ENCODE measurements at places on chromosomes 7 and 10. TPM values are rescaled to one million over a fixed set of nuclear protein-coding genes. Genes with fewer than 3 reads are reported as not detected.

- no peak for DNase-seq
Measured at GRCh38 chr7:34849163-34849960, 187.9 kb downstream of the DPY19L1 start.

GRCh38 chr7:7505915-7506314, 29.8 kb downstream of the COL28A1 start:
- DNase-seq = peak; percentile 36

- DNase-seq = peak; percentile 72
Measured at GRCh38 chr7:79176859-79177477, 276.5 kb downstream of the MAGI2 start.

DNA sequence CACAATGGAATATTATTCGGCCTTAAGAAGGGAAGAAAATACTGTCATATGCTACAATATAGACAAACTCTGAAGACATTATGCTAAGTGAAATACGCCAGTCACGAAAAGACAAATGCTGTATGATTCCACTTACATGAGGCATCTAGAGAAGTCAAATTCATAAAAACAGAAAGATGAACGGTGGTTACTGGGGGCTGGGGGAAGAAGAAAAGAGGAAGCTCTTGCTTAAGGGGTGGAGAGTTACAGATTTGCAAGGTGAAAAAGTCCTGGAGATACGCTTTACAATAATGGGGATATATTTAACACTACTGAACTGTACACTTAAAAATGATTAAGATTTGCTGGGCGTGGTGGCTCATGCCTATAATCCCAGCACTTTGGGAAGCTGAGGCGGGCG, 49.0 kb downstream of the PSMC2 start:
- no peak for DNase-seq

GRCh38 chr7:101554584-101555268, 74.4 kb downstream of the MYL10 start:
- no peak for DNase-seq

The PTPRN2 gene
- 2.5 TPM for total RNA-seq

The ALDH18A1 gene
- total RNA-seq = 76.9 TPM
